ENCODE measurements at places on chromosomes 7 and 10. TPM values are rescaled to one million over a fixed set of nuclear protein-coding genes. Genes with fewer than 3 reads are reported as not detected.

GRCh38 chr10:34641913-34642558 is 173.1 kb downstream of the PARD3 start:
- no peak for DNase-seq

DNA sequence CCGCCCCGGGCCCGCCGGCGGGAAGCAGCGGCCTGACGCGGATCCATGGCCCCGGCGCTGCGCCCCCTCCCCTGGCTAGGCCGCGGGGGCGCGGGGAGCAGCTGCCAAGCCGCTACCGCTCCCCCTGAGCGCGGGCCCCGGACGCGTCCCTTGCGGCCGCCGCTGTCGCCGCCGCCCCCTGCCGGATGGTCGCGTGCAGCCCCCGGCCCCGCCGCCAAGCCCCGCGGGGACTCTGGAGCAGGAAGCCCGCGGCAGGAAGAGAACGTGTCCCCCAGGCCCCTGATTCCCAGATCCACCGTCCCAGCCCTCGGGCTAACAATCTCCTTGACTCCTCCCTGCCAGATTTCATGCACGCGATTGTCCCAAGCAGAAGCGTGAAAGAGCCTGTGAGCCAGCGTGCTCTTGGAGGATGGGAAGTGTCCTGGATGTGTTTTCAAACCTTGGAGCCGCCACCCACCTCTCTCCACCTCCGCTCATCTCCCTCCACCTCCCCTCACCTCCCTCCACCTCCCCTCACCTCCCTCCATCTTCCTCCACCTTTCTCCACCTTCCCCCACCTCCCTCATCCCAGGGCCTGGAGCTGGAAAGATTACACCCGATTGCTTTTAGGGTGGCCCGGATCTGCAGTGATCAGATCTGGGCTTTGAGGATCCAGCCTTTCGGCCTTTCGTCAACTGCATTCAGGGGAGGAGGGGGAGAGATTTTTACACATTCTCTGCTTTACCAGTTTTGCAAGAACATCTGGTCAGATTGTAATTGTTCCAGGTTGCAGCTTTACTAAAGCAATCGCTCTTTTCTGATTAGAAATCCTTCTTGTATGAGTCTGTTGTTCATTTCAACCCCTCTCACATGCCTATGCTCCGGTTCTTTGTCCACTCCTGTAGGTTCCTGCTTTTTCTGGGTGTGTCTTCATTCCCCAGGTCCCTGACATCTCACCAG is 570 bp upstream of the PRTFDC1 start:
- peak; percentile 82 for DNase-seq

DNA sequence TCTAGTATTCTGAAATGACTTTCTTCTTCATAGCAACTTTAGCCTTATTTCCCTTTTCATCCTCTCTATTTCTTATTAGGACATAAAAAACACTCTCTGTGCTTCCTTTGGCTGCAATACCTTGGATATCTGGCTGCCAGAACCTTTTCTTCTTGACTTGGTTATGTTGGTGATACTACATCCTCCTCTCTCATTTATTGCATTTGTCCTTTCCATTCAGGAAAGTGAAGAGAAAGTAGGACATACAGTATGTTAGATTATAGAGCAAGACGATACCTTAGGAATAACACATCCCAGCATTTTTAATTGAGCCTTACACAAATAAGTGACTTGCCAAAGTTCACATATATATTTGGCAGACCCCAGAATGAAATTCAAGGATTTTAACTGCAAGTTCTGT is 210.1 kb upstream of the PPP1R3A start:
- no peak for DNase-seq

- peak; percentile 20 for DNase-seq
These were observed 167.1 kb downstream of the DIP2C start for GRCh38 chr10:522350-522749.

DNA sequence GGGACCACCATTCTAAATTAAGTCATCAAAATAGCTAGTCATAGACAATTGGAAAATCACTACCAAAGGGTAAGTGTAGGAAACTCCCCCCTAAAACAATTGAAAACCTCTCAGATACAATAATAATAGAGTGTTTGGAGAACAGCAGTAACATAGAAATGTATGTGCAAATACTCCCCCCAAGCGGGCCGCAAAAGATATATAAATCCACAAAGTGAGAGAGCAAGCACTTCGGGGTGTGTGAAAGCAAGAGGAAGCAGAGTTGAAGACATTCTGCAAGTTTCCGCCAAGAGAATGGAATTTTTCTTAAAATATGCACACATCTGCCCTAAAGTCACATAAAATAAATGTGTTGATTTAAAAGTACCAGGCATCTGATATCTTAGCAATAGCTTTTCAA is 33.3 kb downstream of the CHCHD3 start:
- DNase-seq = no peak

- no peak for DNase-seq
These were observed 680.7 kb downstream of the SUGCT start for GRCh38 chr7:40815512-40815911.

- peak; percentile 60 for DNase-seq
These were observed 36.1 kb downstream of the KCTD7 start for GRCh38 chr7:66664590-66665293.

GRCh38 chr10:78658645-78659597 is 409.8 kb upstream of the ZMIZ1 start:
- no peak for DNase-seq

GRCh38 chr10:29389493-29389892 is 100.6 kb downstream of the LYZL1 start:
- no peak for DNase-seq

- no peak for DNase-seq
These were observed 141.4 kb downstream of the ICA1 start for GRCh38 chr7:8120390-8121058.

GRCh38 chr10:46546591-46547540 is 9.6 kb downstream of the GPRIN2 start:
- DNase-seq = peak; percentile 86

- no peak for DNase-seq
These were observed 24.2 kb upstream of the CHST12 start for GRCh38 chr7:2379161-2379560.

DNA sequence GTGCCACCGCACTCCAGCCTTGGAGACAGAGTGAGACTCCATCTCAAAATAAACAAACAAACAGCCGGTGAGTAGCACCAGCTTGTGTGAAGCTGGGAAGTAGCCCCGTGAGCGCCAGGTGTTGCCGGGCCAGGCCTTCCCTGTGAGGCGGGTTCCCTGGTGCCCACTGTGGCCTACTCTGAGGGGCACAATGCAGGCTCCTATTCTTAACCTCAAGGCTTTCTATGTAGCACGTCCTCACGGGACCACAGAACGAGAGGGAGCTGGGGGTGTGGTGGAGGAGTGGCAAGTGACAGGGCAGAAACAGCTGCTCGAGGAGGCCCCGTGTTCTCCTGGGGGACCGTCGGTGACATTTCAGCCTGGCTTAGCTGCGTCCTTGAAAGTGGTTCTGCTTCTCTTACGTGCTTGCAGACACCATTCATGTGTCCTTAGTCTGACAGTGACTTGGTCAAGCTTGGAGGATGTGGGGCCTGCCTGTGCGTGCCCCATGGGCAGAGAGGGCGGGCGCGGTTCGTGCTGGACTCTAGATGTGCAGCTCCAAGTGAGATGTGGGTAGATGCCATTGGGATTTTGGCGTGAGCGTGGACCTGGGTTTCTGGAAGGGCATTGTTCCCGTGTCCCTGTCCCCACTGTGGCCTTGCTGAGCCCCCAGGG is 116.6 kb downstream of the NKX6-2 start:
- DNase-seq = peak; percentile 56

GRCh38 chr7:83996879-83997278 is 197.7 kb downstream of the SEMA3A start:
- no peak for DNase-seq

- DNase-seq = no peak
These were observed 393.4 kb downstream of the ACTR3B start for GRCh38 chr7:153152801-153153422.

- no peak for DNase-seq
These were observed 199.3 kb downstream of the FRMD4A start for GRCh38 chr10:14131261-14131960.

DNA sequence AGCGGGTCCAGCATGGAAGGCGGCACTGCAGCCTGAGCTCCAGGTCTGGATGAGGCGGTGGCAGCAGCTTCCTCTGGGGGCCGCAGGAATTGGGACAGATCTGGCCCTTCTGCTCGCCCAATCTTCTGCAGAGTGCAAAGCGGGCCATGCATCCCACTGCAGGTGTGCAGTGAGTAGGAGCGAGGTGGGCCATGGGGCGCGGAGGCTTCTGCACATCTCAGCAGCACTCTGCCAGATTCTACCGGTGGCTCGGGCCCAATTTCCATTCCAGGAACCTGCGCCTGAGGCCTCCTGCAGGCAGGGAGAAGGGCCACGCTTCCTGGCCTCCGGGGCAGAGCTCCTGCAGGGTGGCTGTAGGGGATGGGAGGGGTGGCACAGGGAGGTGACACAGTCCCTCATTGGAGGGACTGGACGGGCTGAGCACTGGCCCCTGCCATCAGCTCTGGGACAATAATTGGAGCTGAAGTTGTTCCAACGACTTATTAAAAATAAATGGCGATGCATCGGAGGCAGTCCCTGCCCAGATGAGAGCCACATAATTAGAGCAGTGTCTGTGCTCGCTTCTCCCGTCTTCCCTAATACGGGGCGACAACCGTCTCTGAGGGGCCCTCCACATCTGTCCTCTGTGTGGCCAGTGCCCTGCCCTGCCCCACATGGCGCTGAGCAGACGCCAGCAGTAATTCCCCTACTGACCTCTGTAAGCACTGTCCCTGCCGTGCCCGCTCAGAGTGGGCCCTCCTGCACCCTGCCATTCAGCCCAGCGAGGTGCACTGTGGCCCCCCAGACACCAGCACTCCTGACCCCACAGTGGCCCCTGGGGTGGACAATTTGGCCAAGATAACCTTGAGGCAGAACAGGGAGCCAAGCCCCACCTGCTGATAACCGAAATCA is 197.5 kb downstream of the ELFN1 start:
- DNase-seq = no peak

GRCh38 chr10:102412293-102412692 is 6.3 kb downstream of the PSD start:
- no peak for DNase-seq

DNA sequence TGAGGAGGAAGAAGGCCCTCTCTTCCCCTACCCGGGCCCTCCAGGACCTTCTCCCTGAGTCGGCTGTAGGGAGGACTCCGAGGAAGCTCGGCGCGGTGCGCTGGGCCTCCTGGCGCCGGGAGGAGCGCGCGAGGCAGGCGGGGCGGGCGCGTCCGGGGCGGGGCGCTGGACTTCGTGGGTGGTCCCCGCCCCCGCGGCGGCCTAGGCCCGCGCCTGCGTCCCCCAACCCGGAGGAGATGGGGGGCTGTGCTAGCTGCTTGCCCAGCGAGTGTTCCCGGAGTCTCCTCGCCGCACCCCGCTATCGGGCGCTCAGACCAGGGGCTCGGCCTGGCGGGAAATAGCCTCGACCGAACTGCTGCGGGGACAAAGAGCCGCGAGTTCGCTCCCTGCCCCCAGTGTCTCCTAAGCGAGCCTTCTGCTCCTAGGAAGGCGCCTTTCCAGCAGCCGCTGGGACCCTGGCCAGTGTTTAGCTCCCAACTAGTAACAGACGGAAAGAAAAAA is 19.2 kb upstream of the SMO start:
- DNase-seq = peak; percentile 88

- no peak for DNase-seq
These were observed 4.4 kb upstream of the GALNTL5 start for GRCh38 chr7:151951672-151952338.

DNA sequence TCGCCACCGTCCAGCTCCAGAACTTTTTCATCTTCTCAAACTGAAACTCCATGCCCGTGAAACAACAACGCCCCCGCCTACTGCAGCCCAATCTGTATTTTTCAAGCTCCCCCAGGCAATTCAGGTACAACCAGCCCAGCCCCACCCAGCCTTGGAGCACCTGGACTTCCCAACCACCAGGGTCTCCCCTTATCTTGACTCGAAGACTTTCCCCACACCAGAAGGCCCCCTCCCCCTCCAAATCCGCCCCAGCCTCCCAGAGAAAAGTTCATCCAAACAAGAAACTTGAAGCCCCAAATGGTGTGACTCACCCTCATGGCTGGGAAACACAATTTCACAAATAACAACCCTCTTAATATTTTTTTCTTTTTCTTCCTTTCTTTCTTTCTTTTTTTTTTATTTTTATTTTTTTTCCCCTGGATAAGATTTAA is 10.6 kb downstream of the ZCCHC24 start:
- DNase-seq = peak; percentile 77

- no peak for DNase-seq
These were observed 138.7 kb downstream of the BTAF1 start for GRCh38 chr10:92062273-92062672.

GRCh38 chr10:22054961-22055360 is 51.4 kb upstream of the DNAJC1 start:
- DNase-seq = no peak

DNA sequence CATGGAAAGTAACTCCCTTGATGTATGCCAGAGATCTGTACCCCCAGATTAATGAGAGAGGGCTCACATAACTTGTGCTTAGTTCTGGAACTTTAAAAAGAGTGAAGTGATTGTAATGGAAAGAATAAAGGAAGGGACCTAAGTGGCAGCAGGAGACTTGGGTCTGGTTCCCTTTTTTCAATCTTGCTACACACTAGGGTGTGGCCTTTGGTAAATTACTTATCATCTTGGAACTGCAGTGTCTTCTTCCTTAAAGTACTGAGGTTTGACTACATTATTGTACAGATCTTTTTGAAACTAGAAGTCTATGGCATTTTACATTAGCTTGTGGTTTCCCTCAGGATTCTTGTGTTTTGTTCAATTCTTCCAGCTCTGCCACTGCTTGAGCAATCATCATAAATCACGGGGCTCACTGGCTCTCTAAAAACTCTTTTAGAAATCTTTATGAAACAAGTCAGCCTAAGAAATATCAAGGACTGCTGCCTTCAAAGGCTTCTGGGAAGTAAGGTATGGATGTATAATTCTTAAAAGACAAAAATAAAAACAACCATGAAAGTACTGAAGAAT is 22.5 kb upstream of the CHRM2 start:
- DNase-seq = no peak

GRCh38 chr7:37297546-37297945 is 151.1 kb downstream of the ELMO1 start:
- no peak for DNase-seq

Gene FAM53B
- total RNA-seq = 21.4 TPM

Gene CFAP69
- 13.0 TPM for total RNA-seq

Gene LHPP
- 13.0 TPM for total RNA-seq

Gene PAX4
- total RNA-seq = not detected

Gene MYO3A
- total RNA-seq = 0.42 TPM

Gene FAM131B
- 1.5 TPM for total RNA-seq

Gene SPAM1
- not detected for total RNA-seq

Gene LIPM
- total RNA-seq = not detected

Gene TRPV5
- total RNA-seq = not detected

Gene IFIT5
- total RNA-seq = 23.2 TPM
